ENCODE measurements at places on chromosomes 12 and 14.

GRCh38 chr12:124293286-124294003, 1.4 kb upstream of the RFLNA start:
- no peak for DNase-seq

GRCh38 chr14:94152676-94153075, 21.4 kb upstream of the PPP4R4 start:
- DNase-seq, result no peak

DNA sequence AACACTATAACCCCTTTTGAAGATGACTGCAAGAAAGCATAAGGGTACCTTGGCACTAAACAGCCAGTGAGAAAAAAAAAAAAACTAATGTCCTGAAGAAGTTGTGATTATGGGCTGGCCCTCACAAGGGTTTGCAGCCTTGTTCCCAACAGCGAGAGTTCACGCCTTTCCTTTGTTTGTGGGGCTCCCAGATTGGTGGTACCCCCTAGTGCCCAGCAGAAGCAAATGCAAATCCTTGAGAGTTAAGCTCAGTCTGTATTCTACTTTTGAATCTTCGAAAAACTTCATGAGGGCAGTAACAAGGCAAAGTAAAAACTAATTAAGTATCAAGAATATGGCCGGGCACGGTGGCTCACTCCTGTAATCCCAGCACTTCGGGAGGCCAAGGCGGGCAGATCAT, 238.9 kb upstream of the LMO3 start:
- DNase-seq, result no peak

GRCh38 chr12:14824012-14824634, 10.1 kb upstream of the SMCO3 start:
- DNase-seq, result no peak

GRCh38 chr14:35295845-35296161, 3.6 kb downstream of the PSMA6 start:
- no peak for DNase-seq

GRCh38 chr14:51609955-51610283, 41.8 kb upstream of the FRMD6 start:
- no peak for DNase-seq

- no peak for DNase-seq
Observed at GRCh38 chr12:92533280-92533890, 169.4 kb upstream of the PLEKHG7 start.

DNA sequence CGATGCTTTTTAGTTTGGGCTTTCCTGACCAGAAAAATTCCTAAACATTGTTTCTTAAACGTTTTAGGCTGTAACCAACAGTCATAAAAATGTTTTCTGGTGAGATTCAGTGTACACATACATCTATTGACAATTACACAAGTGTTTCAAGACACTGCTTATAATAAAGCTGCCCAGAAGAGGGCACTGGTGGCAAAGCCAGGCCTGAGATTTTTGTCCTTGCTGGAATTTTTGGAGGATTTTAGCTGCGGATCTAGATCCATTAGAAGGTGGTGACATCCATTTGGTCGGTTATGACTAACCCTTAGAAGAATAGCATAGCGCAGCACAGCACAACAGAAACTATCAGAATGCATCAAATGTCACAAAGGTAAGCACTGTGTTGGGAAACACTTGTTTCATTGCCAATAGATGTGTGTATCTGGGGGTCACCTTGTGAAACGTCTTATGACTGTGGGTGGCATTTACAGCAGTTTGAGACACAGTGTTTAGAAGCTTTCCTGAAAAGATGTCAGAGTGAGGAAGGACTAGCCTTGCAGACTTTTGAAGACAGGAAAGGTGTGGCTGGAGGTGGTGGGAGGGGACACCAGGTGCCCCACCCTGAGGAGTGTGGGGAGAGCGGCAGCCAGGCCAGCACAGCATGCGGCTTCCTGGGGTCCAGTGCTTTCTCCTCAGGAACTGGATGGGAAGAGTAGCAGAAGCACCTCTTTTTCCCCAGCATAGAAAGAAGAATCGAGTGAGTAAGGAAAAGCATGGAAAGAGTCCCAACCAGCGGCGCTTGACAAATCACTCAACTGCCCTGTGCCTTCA, 54.7 kb upstream of the FKBP4 start:
- no peak for DNase-seq

DNA sequence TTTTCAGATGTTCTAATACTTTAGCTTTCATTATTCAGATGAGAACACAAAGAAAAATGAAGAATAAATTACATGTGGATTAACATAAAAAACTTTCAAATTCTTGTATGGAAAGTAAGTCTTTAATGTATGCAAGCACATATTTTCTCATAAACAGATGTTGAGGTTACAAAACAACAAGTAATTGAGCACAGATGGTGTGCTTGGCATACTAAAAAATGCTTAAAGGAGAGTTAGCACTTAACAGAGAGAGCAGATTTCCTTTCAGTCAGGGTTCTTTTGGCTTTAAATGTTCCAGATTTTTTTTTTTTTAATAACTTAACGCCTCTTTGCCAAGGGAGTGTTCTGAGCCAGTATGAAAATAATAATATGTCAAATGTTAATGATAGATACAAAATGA, 96.0 kb downstream of the RASSF9 start:
- DNase-seq, result no peak

DNA sequence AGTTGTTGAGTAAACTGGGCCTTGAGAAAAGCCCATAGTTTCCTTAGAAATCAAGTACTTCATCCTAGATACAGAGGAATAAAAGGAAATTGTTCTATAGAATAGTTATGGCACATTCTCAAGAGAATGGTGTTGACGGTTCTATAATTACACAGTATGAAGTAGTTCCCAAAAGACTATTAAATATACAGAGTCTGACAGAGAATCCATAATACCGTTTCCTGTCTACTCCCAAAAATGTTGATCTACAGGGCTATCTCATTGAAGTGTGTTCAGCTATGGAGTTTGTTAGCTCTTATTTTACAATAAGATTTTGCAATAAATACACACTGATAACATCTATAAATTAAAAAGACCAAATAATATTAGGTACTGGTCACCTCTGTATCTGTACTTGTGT, 799.7 kb downstream of the RPS29 start:
- DNase-seq, result no peak

GRCh38 chr12:96427269-96427729, 27.1 kb upstream of the CDK17 start:
- peak; percentile 61 for DNase-seq

GRCh38 chr14:22739423-22739822, 27.1 kb upstream of the OXA1L start:
- DNase-seq, result no peak

DNA sequence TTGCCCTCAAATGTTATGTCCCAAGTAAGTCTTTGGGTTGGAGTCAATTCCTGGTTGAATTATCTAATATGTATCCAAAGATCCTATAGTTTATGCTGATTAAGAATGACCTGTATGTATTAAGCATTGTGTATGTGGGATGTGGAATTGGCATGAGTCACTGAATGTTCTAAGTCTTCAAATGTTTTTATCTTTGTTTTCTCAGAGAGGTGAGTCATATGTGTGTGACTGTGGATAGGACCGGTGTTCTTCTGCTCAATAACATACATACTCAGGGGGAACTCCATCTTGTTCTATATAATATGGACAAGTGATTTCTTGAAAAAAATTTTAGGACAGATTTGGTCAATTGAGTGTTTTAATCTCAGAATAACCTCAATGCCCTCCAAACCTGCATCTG, 57.9 kb downstream of the NAV3 start:
- DNase-seq, result no peak

DNA sequence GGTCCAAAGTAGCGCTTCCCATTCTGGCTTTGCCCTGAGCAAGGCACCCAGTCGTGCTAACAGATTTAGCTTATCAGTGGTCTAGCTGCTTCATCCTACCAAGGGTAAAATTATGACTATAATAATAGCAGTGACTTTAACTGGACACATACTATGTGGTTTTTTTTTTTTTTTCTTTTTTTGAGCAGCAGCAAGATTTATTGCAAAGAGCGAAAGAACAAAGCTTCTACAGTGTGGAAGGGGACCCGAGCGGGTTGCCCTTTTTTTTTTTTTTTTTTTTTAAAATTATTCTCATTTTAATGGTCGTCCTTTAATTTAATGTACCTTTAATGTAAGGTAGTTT, 505 bp downstream of the HELB start:
- DNase-seq, result no peak

GRCh38 chr12:120687578-120688289, 785 bp downstream of the MLEC start:
- DNase-seq, result no peak

GRCh38 chr12:64682572-64683277, 72.4 kb downstream of the RASSF3 start:
- DNase-seq, result no peak

DNA sequence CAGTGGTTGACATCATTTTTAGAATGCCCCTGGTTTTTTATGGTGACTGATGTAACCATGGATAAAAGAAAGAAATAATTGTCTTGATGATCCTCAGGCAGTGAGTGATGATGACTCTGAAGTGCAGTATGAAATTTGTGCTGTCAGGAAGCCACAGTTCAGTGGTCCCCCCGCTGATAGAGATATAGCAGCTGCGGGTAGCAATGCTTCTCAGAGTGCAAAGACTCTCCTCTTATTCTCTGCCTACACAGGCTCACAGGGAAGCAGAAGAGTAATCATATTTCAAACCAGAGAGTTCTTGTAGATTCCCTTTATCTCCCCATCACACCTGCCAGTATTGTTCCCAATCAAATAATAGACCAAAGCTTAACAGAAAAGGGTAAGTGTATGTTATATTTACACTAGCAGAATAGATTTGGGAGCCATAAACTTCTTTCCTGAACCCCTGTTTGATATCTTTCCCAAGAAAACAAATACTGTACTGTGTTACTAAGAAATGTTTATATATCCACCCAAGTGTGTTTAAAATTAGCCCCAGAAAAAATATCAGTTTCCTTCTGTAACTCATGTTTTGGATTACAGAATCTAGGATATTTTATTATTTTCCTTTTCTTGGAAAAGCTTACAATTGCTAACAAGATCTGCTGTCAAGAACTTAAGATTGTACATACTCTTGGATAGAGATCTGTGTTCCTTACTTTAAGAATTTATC, 1817.4 kb upstream of the FLRT2 start:
- no peak for DNase-seq

DNA sequence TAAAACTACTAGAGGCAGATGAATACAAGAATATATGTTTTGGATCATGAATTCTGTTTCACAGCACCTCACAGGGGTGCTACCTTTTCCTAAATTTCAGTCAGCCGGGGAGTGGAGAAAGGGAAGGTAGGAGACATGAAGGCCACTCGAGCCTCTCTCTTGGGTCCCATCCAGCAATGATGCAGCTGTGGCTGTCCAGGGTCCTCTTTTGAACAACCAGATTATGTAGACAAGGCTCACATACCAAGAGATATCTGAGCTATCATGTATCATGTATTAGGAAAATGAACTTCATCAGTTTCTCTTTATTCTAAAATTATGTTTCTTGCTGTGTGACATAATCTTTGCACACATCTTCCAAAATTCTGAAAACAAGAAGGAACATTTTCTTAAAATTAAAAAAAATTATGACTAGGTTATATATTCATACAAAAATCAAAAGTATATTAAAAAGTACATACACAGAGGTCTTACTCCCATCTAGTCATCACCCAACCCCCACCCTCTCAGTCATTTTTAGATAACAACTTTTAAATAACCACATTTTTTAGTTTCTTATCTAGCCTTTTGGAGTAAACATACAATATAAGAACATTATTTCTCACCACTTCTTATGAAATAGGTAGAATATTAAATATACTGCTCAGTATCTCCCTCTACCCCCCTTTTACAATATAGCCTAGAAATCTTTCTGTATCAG, 88.7 kb downstream of the ACADS start:
- no peak for DNase-seq

DNA sequence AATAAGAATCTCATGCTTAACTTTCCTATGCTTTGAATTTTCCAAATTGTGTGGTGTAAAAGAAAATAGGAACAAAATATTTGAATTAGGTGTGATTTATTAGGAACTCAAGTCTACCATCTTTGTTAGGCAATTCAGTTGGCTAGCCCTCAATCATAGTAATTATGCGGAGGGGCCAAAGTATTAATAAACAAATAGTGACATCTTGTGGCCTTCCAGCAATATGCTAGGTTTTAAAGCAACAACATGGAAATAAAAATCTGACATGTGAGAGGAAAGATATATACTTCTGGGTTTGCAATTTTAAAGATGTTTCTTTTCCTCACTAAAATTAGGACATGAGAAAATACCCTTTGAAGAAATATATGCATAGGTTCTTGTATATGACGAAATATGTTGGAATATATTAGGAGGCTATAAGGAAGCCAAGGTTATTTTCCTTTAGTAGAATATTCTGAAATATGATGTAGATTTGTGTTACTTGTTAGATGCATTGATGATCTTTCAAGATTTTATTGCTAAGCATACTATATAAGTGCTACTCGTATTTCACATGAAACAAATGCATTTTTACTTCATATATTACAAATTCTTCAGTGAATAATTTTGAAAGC, 200.4 kb downstream of the PTPRO start:
- no peak for DNase-seq

DNA sequence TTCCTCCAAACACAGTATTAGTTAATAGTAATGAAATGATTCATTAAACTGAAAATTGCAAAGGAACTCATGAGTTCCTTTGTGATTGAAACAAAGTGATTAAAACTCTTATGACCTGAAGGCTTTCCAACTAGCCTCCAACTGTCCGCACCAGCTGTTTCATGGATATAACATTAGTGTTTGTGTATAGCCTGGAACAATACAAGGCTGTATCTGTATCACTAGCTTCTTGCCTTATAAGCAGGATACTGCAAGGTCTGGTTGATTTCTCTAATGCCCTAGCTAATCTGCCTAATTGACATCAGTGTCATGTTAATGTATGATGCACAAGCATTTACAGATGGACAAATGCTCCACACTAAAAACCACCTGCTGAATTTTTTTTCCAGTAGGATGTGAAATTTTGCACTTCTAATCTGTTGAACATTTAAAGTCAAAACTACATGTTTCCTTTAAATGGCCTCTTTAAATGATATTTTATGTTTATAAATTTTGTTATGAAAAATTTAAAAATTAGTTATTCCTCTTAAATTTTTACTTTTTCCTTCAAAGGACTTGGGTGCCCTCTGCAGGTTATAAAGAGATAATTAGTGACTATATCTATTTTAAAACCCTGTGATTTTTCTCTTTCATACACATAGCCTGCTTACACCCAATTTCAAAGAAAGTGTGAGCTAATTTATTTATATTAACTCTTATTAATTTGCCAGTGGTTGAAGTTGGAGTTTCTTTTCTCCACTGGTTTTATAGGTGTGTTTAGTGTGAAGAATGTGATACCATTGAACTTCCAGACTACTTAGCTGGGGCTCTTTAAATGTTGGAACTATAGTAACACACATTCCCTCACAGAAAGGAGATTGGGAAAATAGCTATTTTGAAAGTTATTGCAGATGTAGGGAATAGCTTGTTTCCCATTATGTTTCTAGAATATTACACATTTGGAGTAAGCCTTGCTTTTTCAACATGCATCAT, 25.4 kb downstream of the AP5M1 start:
- no peak for DNase-seq

- DNase-seq, result no peak
Observed at GRCh38 chr12:98416845-98417244, 98.5 kb upstream of the TMPO start.

GRCh38 chr12:32229971-32230612, 123.4 kb downstream of the BICD1 start:
- no peak for DNase-seq
